ENCODE measurements at places on chromosomes 1 and 21.

- DNase-seq: peak; percentile 44
Observed at GRCh38 chr1:170734412-170735175, 70.7 kb downstream of the PRRX1 start.

GRCh38 chr1:29785554-29785953, 549.2 kb downstream of the PTPRU start:
- DNase-seq: no peak

GRCh38 chr1:5718831-5719632, 273.2 kb downstream of the NPHP4 start:
- no peak for DNase-seq

DNA sequence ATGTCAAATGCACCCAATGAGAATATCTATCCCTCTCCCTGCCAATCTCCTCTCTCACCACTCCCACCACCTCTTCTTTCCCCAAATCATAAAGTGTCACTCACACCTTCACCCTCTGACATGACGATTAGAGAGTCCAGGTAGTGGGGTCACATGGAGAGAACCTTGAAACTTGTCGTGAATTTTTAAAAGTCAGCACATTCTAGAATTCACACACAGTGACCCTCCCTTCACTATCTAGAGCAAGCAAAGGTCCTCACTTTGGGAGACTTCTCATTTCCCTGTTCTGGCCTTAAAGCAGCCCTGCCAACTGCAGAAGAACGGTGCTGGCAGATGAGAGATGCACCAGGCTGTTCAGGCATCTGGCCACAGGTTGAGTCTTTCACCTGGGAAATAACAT, 61.9 kb downstream of the CD34 start:
- DNase-seq: no peak

DNA sequence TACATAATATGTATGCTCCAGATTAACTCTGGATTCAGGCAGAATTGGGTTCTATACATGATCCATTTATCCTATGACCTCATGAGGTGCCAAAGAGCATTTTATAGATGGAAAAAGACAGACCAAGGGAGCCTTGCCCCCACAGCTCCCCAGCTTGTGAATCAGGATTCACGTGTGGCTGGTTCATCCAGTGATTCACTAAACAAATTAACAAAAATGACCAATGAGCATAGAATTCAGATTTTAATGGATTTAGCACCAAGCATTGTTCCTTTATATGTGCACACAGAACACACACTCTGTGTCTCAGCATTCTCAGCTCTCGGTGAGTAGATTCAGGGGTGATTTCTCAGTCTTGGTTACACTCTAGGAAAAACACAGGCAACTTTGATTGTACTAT, 51.7 kb upstream of the BARHL2 start:
- DNase-seq: no peak

GRCh38 chr1:208154679-208155642, 89.2 kb downstream of the PLXNA2 start:
- no peak for DNase-seq

- no peak for DNase-seq
Observed at GRCh38 chr1:184188037-184188436, 136.5 kb downstream of the TSEN15 start.

DNA sequence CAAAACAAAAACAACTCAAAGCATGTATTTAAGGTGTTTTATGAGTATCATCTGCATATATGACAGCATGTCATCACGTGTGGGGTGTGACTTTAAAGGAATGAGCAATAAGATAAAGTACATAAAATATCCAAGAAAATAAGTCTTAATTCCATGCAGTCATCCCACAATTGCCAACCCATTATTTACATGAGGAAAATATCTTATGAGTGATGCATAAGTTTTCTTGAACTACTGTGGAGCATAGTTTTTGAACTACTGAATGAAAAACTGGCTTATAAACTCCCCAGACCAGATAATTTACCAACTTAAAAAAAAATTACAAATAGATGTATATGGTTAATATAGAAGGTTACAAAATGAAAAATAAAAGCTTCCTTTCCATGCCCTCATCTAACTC, 29.7 kb upstream of the MTMR11 start:
- no peak for DNase-seq

GRCh38 chr1:183235503-183235902, 49.4 kb downstream of the LAMC2 start:
- DNase-seq: peak; percentile 35

DNA sequence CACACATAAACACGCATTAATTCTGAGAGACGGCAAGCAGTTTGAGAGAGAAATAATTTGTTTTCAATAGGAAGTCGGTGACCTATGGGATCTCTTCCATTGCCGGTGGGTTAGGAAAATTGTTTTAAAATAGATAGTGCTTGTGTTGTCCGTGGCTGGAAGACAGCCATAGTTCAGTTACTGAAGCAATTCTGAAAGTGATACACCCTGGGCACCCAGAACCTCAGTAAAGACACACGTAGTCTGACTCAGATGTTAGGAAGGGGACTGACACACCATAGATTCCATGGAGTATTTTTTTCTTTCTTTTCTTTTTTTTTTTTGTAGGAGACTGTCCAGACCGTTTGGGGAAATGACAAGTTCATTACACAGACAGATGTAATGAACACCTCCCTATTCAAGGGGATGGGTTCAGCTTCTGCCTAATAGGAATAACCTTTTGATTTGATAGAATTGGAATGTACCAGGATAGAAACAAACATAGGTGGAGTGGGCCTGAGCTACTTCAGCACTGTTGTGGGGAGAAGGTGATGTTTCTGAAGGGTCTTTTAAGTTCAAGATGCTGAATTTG, 1.6 kb downstream of the C1orf21 start:
- DNase-seq: peak; percentile 84

GRCh38 chr21:37546949-37547614, 180.5 kb downstream of the DYRK1A start:
- no peak for DNase-seq

- no peak for DNase-seq
Observed at GRCh38 chr1:159406821-159407220, 25.2 kb upstream of the OR10J4 start.

DNA sequence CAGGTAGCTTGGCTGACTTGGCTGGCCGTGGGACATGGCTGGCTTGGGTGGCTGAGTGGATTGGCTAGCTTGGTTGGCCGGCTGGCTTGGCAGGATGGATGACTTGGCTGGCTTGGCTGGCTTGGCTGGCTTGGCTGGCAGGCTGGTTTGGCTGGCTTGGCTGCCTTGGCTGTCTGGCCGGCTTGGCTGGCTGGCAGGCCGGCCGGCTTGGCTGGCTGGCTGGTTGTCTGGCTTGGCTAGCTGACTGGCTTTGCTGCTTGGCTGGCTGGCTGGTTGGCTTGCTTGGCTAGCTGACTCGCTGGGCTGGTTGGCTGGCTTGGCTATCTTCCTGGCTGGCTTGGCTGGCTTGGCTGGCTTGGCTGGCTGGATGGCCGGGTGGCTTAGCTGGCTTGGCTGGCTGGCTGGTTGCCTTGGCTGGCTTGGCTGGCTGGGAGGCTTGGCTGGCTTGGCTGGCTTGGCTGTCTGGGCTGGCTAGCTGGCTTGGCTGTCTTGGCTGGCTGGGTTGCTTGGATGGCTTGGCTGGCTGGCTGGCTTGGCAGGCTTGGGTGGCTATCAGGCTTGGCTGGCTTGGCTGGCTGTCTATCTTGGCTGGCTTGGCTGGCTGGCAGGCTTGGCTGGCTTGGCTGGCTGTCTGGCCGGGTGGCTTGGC, 129.7 kb upstream of the FAM72C start:
- DNase-seq: no peak

- DNase-seq: peak; percentile 46
Observed at GRCh38 chr1:232271991-232272589, 357.8 kb downstream of the SIPA1L2 start.

- DNase-seq: no peak
Observed at GRCh38 chr1:112954017-112954650, 1.9 kb downstream of the SLC16A1 start.

- peak; percentile 91 for DNase-seq
Observed at GRCh38 chr21:44871576-44872269, 1.8 kb downstream of the PTTG1IP start.

DNA sequence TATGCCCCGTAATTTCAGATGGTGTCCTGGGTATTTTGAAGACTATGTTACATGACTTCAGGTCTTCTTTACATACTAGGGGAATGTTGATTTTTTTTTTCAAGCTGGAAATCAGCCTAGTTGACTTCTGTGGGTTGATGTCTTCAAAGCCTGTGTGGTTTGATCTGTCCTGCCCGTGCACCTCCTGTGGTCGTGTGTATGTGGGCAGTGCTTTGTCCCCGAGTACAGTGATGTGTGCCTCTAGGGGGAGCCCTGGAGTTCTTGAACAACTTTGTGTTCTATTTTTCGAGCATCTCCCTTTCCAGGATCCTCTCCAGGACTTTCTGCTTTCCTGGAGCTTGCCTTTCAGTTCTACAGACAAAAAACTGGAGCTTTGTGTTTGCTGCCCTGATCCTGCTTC, 28.9 kb downstream of the OBSCN start:
- peak; percentile 65 for DNase-seq

- no peak for DNase-seq
Observed at GRCh38 chr1:189409774-189410173, 1067.9 kb downstream of the BRINP3 start.

DNA sequence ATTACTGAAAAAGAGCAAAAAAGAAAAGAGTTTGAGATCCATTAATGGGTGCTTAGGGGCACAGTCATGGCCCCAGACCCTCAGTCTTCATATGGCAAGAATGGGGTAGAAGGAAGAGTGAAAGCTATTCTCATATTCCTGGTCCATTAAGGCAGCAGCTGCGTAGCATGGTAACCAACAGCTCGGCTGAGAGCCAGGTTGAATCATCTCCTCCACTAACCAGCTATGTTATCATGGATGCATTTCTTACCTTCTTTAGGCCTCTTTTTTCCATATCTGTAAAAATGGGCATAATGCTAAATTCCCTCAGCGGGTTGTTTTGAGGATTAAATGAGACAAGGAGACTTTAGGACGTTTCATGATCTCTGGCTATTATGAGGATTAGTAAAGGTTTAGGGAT, 15.0 kb upstream of the SARS1 start:
- no peak for DNase-seq

DNA sequence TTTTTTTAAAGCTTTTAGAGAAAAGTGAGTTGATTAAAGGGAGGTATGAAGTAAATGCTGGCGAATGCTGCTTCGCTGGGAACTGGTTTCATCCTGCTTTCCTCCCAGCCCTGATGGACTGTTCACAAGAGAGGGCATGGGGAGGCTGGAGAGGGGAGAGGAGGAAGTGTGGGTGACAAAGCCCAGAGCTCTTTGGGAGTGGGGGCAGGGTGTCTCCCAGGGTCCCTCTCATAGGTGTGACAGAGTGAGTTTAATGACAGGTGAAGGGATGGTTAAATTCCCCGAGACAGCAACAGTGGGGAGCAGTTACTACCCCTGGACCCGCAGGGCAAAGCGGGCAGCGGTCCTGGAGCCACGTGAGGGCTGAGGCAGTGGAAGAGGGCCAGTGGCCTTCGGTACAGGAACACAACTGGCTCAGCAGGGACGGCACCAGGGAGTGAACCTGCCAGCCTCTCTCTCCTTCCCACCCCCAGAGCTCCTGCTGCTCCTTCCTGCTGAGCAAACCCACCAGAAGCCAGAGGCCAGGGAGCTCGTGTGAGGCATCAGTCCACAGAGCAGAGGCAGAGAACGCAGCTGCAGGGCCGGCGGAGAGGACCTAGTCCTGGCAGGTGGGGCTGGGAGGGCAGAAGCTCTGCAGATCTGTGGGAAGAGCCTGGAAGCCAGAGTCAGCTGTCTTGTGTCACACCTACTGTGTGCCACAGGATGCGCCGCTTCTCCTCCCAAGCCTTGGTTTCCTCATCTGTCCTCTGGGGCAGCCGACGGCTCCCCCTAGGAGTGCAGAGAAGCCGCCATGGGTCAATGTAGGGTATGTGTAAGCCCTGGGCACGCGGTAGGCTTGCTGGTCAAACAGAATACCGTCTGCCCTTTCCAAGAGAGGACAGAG, 20.9 kb upstream of the LRP8 start:
- no peak for DNase-seq

GRCh38 chr1:20615946-20616846, 17.1 kb upstream of the PINK1 start:
- DNase-seq: no peak

Data from cardiac fibroblast (primary cell).